SW480 (cell line): ENCODE measurements at places on chromosomes 2 and 18.

DNA sequence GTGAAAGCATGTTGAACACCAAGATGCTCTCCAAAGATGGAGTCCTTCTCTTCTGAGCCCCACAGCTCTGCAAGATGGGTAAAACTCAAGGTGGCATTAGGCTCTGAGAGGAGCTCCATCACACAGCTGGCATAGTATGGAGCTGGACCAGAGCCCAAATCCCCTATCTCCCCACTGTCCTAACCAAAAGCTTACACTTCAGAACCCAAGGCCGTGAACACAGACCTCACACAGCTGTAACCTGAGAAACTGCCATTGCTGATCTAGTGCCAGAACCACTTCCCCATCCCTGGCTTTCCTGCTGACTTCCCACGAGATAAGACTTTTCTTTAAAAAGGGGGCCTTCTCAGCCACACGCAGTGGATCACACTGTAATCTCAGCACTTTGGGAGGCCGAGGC is 25.0 kb downstream of the TTC32 start:
- no peak for DNase-seq

GRCh38 chr2:197958592-197959150 is 154.3 kb downstream of the PLCL1 start:
- no peak for DNase-seq

GRCh38 chr2:237143676-237144440 is 58.2 kb downstream of the COPS8 start:
- no peak for DNase-seq

- DNase-seq, result no peak
Measured at GRCh38 chr2:174682007-174682577, 82.2 kb downstream of the CHRNA1 start.
